Hematopoietic multipotent progenitor cell treated with erythropoietin and hydrocortisone succinate and interleukin-3 and kit ligand, for 17 days (in vitro differentiated cells): ENCODE measurements at places on chromosomes 1 and 21.

DNA sequence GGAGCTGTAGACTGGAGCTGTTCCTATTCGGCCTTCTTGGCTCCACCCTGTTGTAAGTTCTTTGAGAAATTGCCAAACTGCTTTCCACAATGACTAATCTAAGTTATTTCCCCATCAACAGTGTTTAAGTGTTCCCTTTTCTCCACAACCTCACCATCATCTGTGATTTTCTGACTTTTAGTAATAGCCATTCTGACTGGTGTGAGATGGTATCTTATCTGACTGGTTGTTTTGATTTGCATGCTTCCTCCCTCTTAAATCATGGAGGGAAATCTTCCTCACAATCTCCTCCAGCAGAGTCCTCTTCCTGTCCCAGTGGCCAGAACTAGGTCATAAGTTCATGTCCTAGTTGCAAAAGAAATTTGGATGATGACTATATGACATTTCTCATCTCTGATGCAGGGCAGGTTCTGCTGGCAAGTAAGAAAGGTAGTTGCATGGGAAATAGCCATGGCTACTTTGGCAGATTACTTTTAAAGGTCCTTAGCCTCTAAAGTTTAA, 294.0 kb downstream of the LRRC40 start:
- no peak for DNase-seq

DNA sequence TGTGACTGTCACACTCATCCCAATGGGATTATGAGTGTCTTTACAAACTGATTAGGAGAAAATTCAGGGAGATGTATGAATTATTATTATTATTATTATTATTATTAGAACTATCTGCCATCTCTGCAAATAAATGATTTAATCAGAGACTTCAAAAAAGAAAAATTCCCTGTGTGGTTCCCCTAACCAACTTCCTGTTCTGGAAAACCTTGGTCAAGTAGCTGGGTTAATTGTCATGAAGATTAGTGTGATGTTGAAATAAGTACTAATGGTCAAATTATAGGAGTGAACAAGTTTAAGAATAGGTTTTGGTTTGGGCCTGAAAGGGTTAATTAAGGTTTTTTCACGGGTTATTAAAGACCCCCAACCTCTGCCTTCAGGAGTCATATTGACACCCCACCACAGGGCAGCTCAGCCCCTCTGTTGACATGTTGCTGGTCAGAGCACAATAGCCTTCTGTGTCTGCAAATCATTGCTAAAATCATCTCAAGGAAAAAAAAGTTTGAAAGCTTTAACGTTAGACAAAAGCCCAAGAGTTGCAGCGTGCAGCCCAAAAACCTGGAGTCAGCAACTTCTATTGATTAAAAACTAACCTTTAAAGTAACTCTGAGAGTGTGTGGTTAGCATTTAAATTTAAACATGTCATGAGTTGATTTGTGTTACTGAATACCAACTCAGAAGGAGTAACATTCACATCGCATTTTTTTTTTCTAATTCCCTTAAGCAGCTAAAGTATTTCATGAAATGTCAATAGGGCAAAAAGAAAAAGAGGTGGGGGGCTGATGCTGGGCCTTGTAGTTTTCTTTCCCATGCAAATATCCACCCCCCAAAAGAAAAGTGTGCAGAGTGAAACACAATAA, 272.5 kb downstream of the TM2D1 start:
- DNase-seq = no peak

GRCh38 chr1:39952359-39953110, 2.4 kb upstream of the MFSD2A start:
- DNase-seq = no peak

DNA sequence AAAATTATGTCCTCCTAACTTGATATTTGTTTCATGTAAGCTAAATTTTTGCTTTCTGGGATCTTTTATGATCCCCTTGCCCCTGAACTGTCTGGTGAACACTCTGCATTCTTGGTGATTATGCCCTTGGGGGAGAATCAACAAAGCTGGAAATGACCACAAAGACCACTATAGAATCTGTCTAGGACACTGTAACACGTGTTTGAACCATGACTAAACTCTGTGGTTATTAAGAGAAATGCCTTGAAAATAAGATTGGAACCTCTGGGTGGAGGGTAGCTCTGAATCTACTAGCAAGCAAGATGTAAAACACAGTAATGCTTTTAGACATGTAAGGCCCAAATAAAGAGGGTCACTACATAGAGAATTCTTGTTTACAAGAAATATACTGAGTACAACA, 237.5 kb downstream of the HMCN1 start:
- DNase-seq = no peak

DNA sequence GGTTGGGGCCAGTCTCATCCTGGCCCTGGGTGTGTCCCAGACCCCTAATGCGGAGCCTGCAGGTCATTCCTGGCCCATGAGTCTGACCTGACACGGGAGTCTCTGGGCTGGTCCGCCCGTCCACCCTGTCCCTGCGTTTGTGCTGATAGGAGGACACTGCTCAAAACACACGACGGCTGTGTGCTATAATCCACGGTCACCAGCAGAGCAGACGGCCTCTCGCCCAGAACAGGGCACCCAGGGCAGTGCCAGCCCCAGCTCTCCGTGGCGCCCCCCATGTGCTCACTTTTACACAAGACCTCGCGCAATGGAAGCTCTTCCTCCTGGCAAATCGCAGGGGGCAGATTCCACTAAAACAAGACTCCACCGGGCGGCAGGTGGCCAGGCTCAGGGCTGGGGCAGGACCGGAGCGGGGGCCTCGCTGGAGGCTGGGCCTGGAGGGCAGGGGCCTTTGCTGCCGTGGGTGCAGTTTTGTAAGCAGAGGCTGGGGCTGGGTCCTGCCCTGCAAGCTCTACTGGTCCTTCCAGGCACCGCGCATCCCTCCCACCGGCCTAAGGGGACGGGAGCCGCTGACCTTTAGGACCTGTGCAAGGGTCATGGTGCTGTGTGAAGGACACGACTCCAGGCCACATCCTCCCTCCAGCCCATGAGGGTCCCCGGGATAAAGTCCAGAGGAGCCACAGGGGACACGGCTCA, 10.6 kb upstream of the SLC19A1 start:
- DNase-seq = no peak

- DNase-seq = no peak
Observed at GRCh38 chr1:197638316-197638715, 137.0 kb downstream of the DENND1B start.

DNA sequence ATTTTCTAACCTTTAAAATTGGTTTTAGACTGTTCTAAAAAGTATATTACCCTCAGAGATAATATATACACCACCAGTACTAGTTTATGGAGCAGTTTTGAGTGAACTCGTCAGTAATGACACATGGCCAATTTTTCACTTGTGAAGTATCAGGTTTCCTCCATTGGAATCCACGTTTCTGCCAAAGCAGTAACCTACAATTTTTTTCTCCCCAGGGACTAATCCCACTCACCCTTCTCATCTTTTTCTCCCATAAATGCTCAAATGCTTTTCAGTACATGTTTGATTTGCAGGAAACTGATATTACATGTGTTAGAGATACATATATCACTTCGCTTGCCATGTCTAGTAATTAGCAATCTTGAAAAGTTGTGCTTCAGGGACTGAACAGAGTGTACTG, 94.1 kb downstream of the COL24A1 start:
- DNase-seq = no peak

GRCh38 chr1:231636157-231636556, 9.6 kb downstream of the DISC1 start:
- DNase-seq = no peak

DNA sequence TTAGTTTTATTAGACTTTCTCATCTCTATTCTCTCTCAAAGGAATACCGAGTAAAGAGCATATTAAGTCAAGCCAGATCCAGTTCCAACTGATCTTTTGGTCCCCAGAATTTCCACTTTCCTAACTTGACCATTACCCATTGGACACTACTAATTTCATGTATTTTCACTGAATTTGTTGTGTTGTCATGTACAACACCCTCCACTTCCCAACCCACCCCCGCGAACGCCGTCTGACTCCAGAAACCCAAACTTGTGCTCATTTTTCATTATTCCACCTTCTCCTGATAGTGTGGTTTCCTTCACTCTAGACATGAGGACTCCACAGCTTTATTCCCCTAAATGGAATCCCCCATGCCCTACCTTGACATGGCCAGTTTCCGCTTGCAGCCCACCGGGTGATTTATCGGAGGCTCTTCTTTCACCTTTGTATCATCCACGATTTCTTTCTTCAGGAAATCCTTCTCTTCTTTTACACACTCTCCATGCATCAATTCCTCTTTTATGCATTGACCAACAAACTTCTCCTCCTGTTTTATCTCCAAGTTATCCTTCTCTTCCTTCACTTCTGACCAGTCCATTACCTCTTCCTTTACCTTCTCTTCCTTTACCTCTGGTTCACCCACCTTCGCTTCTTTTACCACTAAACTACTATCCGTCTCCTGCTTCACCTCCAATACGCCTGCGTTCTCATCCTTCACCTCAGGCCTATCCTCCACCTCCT, 805 bp downstream of the ZNHIT6 start:
- DNase-seq = no peak

DNA sequence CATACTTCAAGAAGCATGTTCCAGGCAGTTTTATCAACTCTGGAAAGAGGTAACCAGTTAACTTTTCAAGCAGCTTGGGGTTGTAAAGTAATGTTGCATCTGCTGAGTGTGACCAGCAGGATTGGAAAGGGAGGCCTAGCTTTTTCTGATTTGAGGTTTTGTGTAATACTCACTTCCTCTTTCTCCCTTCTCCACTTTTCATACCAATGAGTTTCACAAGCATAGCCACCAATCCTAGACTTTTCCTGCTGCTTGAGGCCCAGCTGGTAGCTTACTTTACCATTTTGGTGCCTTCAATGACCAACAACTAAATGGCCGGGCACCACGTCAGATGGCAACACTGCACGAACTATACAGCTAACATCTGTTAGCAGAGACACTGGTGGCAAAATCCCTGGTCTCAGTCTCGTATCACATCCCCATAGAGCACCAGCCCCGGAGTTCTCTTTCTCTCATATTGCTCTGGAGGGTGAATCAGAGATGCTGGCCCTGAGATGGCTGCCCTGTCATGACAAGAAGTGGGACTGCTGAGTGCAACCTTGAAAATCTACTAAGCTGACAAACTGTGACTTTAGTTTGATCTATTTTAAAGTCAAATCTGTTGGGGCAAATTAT, 14.8 kb upstream of the GPR88 start:
- DNase-seq = no peak

GRCh38 chr1:29972421-29973053, 736.2 kb downstream of the PTPRU start:
- DNase-seq = no peak

- peak; percentile 46 for DNase-seq
Observed at GRCh38 chr21:31731056-31731856, 662 bp downstream of the SCAF4 start.

DNA sequence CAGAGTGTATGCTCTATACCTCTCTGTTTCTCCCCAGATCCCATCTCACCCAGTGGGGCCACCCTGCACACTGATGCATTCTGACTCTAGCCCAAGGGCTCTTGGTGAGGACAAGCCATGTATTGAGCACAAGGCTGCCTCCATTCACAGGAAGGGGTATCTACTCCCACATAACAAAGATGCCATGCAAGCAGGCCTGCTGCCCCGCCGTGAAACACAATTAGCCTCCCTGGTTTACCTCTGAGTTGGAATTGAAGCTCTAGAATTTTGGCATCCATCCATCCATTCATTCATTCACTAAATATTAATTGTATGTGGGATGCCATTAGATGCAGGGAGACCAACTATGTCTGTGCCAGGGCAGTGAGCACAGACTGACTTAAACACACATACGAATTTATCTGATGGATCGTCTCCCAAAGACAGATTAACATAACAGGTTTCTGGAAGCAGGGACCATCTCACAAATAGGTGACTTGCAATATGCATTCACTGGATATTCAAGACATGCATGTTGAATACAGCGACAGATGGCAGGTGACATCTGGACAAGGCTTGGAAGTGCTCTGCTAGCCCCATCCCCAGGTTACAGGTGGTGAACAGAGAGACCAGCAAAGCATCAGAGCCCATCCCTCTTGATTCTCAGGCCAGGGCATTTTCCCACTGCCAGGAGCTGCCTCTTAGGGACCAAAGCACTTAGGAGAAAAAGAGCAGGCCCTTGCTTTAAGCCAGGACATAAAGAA, 34.3 kb downstream of the TRABD2B start:
- no peak for DNase-seq

DNA sequence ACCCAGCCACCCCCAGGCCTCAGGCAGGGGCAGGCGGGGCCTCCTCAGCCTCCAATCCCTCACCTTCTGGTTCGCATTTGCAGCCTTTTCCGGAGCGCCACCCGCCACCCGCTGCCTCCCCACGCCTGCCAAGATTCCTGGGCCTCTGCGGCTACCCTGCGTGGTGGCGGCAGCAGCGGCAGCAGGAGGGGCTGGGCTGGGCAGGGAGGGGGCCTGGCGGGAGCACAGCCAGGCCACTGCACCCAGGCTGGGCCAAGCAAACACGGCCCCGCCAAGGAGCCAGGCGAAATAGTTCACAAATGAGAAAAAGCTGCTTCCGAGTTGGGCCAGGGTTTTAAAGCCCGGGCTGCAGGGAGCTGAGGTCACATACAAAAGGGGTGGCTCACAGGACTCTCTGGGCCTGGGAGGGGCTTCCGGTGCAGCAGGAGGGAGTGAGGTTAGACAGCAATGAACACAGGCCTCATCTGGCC, 9.8 kb downstream of the COL8A2 start:
- no peak for DNase-seq

GRCh38 chr1:67838180-67838910, 5.1 kb upstream of the GNG12 start:
- DNase-seq = no peak

DNA sequence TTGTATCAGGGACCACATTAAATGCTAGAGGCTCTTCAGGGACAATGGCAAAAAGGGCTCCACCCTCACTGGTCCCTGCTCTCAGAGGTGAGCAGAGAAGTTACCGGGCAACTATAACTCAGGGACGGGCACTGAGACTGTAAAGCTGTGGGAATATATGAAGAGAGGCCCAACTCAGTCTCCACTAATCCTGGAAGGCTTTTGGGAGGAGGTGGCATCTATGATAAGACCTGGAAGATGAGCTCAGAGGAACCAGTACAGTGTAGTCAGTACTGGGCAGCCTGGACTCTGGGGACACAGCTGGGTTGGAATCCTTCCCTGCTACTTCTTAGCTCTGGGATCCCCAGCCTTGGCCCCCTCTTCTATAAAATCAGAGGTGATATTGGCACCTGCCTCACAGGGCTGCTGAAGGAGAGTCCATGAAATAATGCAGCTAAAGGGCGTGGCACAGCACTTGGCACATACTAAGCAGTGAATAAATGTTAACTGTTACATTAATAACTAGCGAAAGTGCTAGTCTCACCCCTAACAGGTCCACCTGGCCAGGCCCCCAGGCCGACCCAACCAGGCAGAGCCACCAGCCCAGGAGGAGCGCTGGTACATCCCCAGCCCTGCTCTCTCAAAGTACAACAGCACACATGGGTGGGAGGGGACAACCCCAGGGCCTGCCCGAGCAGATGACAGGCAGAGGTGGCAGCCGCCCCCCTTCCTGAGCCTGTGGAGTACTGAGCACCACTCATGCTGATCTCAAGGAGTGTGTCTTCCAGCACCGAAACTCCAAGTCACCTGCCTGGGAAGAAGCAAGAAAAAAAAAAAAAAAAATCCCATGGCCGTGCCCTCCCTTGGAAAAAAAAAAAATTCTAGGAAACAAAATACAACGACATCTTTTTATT, 62.7 kb downstream of the CASZ1 start:
- no peak for DNase-seq
